ENCODE measurements at places on chromosomes 12 and 14. TPM values are rescaled to one million over a fixed set of nuclear protein-coding genes. Genes with fewer than 3 reads are reported as not detected.

- no peak for DNase-seq
Observed at GRCh38 chr12:4421590-4422031, 24.0 kb downstream of the FGF6 start.

Gene MYF6
- not detected for total RNA-seq

GRCh38 chr12:33012226-33012625, 115.6 kb upstream of the PKP2 start:
- no peak for DNase-seq

DNA sequence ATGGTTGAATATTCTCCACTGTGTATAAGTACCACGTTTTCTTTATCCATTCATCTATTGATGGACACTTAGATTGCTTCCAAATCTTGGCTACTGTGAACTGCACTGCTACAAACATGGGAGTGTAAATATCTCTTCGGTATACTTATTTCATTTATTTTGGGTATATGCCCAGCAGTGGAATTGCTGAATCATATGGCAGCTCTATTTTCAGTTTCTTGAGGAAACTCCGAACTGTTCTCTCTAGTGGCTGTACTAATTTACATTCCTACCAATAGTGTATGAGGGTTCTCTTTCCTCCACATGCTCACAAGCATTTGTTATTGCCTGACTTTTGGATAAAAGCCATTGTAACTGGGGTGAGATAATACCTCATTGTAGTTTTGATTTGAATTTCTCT, 623.1 kb upstream of the LRFN5 start:
- DNase-seq, result no peak

GRCh38 chr14:87170179-87170578, 822.8 kb downstream of the GALC start:
- no peak for DNase-seq

DNA sequence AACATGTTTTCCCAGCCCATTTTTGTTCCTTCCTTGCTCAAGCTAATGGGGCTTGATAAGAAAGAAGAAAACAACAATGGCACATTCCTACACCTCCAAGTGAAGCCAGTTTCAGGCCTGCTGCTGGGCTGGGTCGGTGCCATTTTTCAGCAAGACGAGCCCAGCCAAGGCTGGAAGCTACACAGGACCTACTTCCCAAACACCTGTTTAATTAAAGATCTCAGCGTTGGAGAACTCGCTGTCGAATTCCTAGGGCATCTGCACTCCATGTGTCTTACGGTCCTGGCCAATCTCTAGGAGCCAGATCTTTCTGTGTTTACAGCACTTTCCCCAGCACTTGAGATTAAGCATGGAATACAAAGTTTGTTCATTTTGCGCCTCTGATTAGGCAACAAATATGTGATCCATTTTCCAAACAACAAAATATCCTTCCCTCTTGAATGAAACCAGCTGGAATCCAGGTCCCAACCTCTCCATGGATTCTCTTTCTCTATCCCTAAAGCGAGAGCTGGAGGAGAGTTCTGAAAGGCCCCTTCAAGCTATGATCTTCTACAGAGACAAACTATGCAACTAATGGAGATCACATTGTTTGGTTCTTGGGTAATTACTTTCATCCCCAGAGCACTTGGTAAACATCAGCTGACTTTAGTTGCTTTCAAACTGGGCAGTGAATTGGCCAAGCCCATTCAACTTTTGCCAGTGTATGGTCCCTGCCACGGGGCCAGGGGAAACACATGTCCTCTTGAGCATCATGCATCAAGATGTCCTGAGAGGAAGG, 34.3 kb upstream of the TC2N start:
- DNase-seq, result no peak

GRCh38 chr12:71036526-71036925, 116.0 kb upstream of the PTPRR start:
- no peak for DNase-seq

Gene ITGB7
- 469 TPM for total RNA-seq

DNA sequence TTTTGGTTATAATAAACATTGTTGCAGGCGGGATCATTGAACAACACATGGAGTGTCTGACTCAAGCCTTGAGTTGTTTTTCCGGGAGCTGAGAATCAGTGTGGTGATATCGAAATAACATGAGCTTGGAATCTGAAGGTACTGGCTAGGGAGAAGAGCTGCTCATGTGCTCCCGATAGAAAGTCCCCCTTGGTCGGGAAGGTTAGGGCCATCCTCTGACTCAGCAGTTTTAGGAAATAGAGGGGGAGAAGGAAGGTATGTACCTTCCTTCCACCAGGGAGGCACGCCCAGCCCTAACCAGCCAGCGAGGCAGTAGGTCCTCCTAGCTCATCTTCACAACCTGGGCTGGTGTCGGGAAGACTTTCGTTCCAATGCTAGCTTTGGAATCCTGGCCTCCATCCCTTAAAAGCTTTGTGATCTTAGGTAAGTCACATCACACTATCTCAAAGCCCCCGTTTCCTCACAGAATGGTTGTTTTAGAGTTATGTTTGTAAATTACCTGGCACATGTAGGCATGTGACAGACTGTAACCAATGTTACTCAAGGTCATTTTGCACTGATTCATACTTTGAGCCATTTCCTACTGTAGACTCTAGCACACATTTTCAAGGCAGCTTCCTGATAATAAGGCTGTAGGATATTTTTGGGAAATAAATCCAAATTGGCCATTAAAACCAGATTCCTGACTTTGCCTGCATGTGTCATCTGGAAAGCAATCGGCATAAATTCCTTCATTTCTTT, 1.9 kb upstream of the RAB35 start:
- no peak for DNase-seq

DNA sequence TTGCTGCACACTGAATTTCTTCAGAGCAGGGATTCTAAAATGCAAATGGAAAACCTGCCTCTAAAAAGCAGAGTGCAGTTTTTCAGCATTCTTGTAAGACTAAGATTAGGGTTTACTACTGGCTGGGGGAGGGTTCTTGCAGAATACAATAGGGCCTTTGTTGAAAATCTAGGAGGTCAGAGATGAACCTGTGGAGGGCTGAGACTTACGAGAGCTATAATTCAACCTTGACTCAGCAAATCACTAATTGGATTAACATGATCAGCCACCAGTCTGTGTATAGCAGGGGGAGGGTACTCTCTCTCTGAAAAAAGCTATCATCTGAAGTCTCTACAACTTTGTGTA, 92.6 kb upstream of the HIF1A start:
- no peak for DNase-seq

GRCh38 chr12:6326316-6327228, 15.3 kb downstream of the TNFRSF1A start:
- DNase-seq, result no peak
